T-helper 17 cell (primary cell): ENCODE measurements at places on chromosomes 3 and 15. TPM values are rescaled to one million over a fixed set of nuclear protein-coding genes. Genes with fewer than 3 reads are reported as not detected.

GRCh38 chr3:8996681-8997121 is 33.4 kb upstream of the RAD18 start:
- H3K4me3 ChIP-seq = no peak overlapping the region
- peaks cover 5% of the 10 kb centered on the region for H3K36me3 ChIP-seq
- no peak for DNase-seq
- no peak overlapping the region for H3K27ac ChIP-seq
- H3K4me1 ChIP-seq = peaks cover 5% of the 10 kb centered on the region
- H3K27me3 ChIP-seq = peaks cover 12% of the 10 kb centered on the region

GRCh38 chr3:32852146-32852545 is 34.3 kb downstream of the TRIM71 start:
- peaks cover 4% of the 10 kb centered on the region for H3K4me1 ChIP-seq
- H3K27me3 ChIP-seq = peaks cover 42% of the 10 kb centered on the region
- no peak overlapping the region for H3K4me3 ChIP-seq
- DNase-seq = no peak

DNA sequence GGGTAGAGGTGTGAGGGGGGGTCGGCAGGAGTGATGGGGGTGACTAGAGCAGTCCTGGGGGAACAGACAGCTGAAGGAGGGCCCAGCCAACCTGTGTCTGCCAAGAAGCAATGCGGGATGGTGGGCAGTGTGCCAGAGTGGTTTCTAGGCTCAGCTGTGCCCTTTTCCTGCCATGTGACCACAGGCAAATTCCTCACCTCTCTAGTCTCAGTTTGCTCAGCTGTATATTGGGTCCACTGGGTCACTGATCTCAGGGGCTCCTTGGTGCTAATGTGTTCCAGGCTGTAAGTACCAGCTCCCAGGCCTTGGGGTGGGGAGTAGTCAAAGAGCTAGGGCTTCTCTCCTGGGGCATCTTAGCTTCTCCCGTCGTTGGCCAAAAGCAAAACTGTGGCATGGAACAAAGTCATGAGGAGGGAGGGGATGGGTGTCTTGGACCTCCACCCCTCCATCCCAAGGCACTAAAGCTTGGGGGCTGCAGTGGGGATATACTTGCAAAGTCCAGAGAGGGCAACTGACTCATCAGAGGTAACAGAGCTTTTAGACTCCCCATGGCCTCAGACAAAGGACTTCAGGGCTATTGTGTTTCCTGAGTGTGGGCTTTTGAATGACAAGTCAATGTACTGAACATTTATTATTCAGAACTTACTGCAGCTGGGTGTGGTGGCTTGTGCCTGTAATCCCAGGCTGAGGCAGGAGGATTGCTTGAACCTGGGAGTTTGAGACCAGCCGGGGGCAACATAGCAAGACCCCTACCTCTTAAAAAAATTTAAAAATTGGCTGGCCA is 20.9 kb downstream of the SMAD6 start:
- H3K27me3 ChIP-seq = peaks cover 21% of the 10 kb centered on the region
- no peak overlapping the region for H3K4me3 ChIP-seq
- DNase-seq = no peak
- peaks cover 17% of the 10 kb centered on the region for H3K4me1 ChIP-seq

GRCh38 chr3:195794708-195795107 is 17.0 kb downstream of the MUC4 start:
- peaks cover 3% of the 10 kb centered on the region for H3K36me3 ChIP-seq
- no peak overlapping the region for H3K4me3 ChIP-seq
- peaks cover 7% of the 10 kb centered on the region for H3K4me1 ChIP-seq
- H3K27me3 ChIP-seq = peaks cover 7% of the 10 kb centered on the region
- no peak for DNase-seq

DNA sequence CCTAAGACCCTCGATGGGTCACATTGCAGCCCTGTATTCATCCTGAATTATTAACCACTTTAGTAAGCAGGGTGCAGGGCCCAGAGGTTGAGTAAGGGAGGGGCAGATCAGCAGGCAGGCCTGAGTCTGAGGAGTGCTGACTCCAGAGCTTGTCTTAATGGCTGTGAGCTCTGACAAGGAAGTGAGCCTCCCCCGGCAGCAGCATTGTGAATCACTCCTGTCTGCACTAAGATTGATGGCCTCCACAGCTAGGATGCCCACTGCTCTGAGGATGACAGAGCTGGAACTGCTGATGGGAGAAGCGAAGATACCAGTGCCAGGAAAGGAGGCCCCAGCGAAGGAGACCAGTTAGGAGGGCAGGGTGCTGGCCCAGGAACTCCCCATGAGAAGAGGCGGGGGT is 46.5 kb upstream of the CCDC174 start:
- no peak overlapping the region for H3K4me3 ChIP-seq
- H3K4me1 ChIP-seq = peaks cover 5% of the 10 kb centered on the region
- no peak overlapping the region for H3K27ac ChIP-seq
- no peak for DNase-seq
- H3K36me3 ChIP-seq = peaks cover 10% of the 10 kb centered on the region

- H3K27me3 ChIP-seq = no peaks in the 10 kb centered on the region
- H3K4me3 ChIP-seq = no peak overlapping the region
- H3K27ac ChIP-seq = peak overlapping the region; percentile 54
- H3K4me1 ChIP-seq = peaks cover 4% of the 10 kb centered on the region
- peaks cover 12% of the 10 kb centered on the region for H3K36me3 ChIP-seq
- DNase-seq = no peak
These were observed 33.5 kb upstream of the CSPG5 start for GRCh38 chr3:47612178-47612577.

GRCh38 chr15:99090011-99090699 is 14.7 kb upstream of the SYNM start:
- H3K27ac ChIP-seq = no peak overlapping the region
- H3K4me3 ChIP-seq = peak overlapping the region; percentile 28
- peaks cover 5% of the 10 kb centered on the region for H3K36me3 ChIP-seq
- H3K4me1 ChIP-seq = peaks cover 10% of the 10 kb centered on the region
- DNase-seq = no peak

Gene TRH
- total RNA-seq = not detected

Gene APOD
- not detected for total RNA-seq

GRCh38 chr15:55549305-55549704 is 38.8 kb downstream of the PYGO1 start:
- no peak overlapping the region for H3K27ac ChIP-seq
- H3K4me1 ChIP-seq = no peaks in the 10 kb centered on the region
- no peak for DNase-seq
- H3K4me3 ChIP-seq = no peak overlapping the region

Gene PCLAF
- 0.85 TPM for total RNA-seq

DNA sequence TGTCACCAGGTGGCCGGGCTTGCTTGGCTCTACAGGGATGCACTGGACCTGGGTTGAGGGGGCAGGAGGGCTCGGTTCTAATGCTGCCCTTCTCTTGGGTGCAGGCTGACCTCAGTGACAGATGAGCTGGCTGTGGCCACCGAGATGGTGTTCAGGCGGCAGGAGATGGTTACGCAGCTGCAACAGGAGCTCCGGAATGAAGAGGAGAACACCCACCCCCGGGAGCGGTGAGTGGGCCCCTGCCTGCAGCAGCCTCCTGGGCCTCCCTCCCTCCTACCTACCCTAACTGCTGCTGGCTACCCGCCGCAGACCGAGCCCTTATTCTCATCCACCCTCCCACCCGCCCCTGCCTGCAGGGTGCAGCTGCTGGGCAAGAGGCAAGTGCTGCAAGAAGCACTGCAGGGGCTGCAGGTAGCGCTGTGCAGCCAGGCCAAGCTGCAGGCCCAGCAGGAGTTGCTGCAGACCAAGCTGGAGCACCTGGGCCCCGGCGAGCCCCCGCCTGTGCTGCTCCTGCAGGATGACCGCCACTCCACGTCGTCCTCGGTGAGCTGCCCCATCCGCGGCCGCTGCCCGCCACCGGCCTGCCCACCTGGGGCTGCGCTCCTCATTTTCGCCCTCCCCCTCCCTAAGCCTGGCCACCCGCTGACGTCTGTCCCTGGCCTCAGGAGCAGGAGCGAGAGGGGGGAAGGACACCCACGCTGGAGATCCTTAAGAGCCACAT is 5.6 kb downstream of the FES start:
- no peak for DNase-seq
- H3K27ac ChIP-seq = no peak overlapping the region
- peaks cover 7% of the 10 kb centered on the region for H3K4me1 ChIP-seq
- H3K27me3 ChIP-seq = peaks cover 5% of the 10 kb centered on the region
- H3K36me3 ChIP-seq = no peaks in the 10 kb centered on the region
- H3K4me3 ChIP-seq = no peak overlapping the region

Gene CCDC39
- not detected for total RNA-seq

GRCh38 chr3:5565026-5565425 is 377.5 kb downstream of the EDEM1 start:
- no peaks in the 10 kb centered on the region for H3K4me1 ChIP-seq
- no peak overlapping the region for H3K4me3 ChIP-seq
- no peaks in the 10 kb centered on the region for H3K36me3 ChIP-seq
- H3K27ac ChIP-seq = no peak overlapping the region
- no peak for DNase-seq

DNA sequence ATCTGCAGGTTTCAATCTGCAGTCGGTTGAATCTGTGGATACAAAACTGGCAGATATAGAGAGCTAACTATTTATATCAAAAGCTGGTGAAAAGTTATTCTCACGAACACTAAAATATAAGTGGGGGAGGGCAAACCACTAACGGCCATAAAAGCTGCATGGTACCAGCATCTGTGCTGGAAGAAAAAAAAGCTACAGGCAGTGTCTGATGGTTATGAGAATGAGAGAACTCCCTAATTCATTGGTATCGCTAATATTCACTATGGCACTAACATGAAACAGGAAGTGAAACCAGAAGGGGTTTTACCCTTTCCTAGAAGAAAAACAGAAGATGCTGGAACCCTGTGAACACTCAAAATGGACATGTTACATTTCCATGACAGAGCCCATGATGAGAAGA is 15.9 kb downstream of the CEP70 start:
- H3K4me3 ChIP-seq = peak overlapping the region; percentile 13
- H3K27me3 ChIP-seq = no peaks in the 10 kb centered on the region
- peaks cover 4% of the 10 kb centered on the region for H3K36me3 ChIP-seq
- H3K27ac ChIP-seq = no peak overlapping the region
- DNase-seq = no peak
- peaks cover 5% of the 10 kb centered on the region for H3K4me1 ChIP-seq

DNA sequence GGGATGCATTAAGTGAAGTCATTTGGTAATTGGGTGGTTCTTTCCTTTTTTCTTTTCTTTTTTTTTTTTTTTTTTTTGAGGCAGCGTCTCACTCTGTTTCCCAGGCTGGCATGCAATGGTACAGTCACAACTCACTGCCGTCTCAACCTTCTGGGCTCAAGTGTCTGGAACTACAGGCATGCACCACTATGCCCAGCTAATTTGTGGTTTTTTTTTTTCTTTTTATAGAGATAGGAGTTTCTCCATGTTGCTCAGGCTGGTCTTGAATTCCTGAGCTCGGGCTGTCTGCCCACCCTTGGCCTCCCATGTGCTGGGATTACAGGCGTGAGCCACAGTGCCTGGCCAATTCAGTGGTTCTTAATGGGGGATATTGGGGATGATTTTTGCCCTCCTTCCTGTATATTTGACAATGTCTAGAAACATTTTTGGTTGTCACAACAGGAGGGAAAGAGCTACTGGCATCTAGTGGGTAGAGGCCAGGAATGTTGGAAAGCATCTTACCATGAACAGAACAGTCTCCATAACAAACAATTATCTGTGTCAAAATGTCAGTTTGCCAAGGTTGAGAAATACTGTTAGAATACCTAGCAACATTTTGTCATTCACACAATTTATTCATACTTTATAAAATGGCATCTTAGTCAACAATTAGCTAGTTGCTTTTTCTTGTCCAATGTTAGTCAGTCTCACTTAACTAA is 79.4 kb upstream of the CNTN3 start:
- H3K27me3 ChIP-seq = no peaks in the 10 kb centered on the region
- H3K27ac ChIP-seq = no peak overlapping the region
- no peaks in the 10 kb centered on the region for H3K4me1 ChIP-seq
- no peaks in the 10 kb centered on the region for H3K36me3 ChIP-seq

- H3K27ac ChIP-seq = no peak overlapping the region
- no peaks in the 10 kb centered on the region for H3K4me1 ChIP-seq
- H3K4me3 ChIP-seq = no peak overlapping the region
- DNase-seq = no peak
- peaks cover 20% of the 10 kb centered on the region for H3K27me3 ChIP-seq
These were observed 183.4 kb upstream of the SLCO3A1 start for GRCh38 chr15:91670108-91670507.

- H3K27me3 ChIP-seq = peaks cover 30% of the 10 kb centered on the region
- H3K4me1 ChIP-seq = no peaks in the 10 kb centered on the region
- H3K36me3 ChIP-seq = no peaks in the 10 kb centered on the region
- no peak overlapping the region for H3K4me3 ChIP-seq
These were observed 109.6 kb upstream of the TMCO5A start for GRCh38 chr15:37824717-37825382.

Gene GRAMD1C
- 1.2 TPM for total RNA-seq

GRCh38 chr3:69252631-69253030 is 130.2 kb upstream of the LMOD3 start:
- H3K36me3 ChIP-seq = no peaks in the 10 kb centered on the region
- H3K4me1 ChIP-seq = peaks cover 12% of the 10 kb centered on the region
- peaks cover 4% of the 10 kb centered on the region for H3K27me3 ChIP-seq
- no peak overlapping the region for H3K4me3 ChIP-seq
- no peak for DNase-seq

DNA sequence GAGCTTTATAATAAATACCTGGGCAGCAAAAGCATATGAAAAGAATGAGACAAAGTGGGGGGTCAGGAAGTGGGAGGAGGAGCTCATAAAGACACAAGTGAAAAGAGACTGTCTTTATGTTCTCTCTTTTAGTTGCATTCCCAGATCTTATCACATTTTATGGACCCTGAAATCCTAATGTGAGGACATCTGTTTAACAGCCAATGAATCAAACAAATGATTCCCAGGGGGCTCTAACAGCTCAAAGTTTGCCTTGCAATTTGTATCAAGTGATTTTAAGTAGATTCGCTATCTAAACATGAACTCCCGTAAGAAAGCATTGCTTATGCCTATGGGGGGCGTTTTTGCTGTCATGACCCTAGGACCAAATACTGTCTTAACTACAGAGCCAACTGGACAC is 332.3 kb upstream of the CNTN4 start:
- no peak overlapping the region for H3K4me3 ChIP-seq
- H3K36me3 ChIP-seq = no peaks in the 10 kb centered on the region
- no peaks in the 10 kb centered on the region for H3K4me1 ChIP-seq
- H3K27me3 ChIP-seq = no peaks in the 10 kb centered on the region

Gene ASB14
- not detected for total RNA-seq

- DNase-seq = no peak
- H3K4me1 ChIP-seq = no peaks in the 10 kb centered on the region
- peaks cover 40% of the 10 kb centered on the region for H3K27me3 ChIP-seq
- H3K4me3 ChIP-seq = no peak overlapping the region
- H3K27ac ChIP-seq = no peak overlapping the region
- peaks cover 3% of the 10 kb centered on the region for H3K36me3 ChIP-seq
These were observed 120.1 kb downstream of the ANP32A start for GRCh38 chr15:68700455-68701123.
